Stimulated activated CD8-positive, alpha-beta memory T cell treated with anti-CD3 and anti-CD28 coated beads, Interleukin-12 subunit alpha, Interleukin-12 subunit beta, amount 100 ng/mL, for 4 hours (primary cell): ENCODE measurements at places on chromosomes 5 and 9.

GRCh38 chr9:17757816-17758215, 178.9 kb downstream of the SH3GL2 start:
- no peak for DNase-seq

- DNase-seq, result no peak
Measured at GRCh38 chr5:114957384-114957783, 212.3 kb downstream of the TRIM36 start.

- DNase-seq, result no peak
Measured at GRCh38 chr9:30015073-30015472, 2369.4 kb upstream of the ACO1 start.

GRCh38 chr9:125730168-125730567, 17.0 kb upstream of the PBX3 start:
- no peak for DNase-seq

GRCh38 chr5:131575660-131576227, 59.3 kb downstream of the RAPGEF6 start:
- DNase-seq, result no peak

DNA sequence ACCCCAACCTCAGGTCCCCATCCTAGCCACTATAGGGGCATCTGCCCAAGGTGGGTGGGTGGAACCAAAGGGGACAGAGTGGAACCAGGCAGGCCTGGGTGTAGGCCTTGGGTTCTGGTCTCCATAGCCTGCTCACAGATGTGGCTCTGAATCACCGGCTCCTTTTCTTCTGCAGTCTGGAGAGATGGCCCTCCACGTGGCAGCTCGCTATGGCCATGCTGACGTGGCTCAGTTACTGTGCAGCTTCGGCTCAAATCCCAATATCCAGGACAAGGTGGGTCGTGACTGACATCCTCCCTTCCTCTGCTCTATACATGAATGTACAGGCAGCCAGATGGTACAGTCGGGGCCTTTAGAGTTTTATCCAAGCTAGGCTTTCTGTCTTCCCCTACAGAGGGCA, 77.3 kb upstream of the CTSL start:
- no peak for DNase-seq

- DNase-seq, result no peak
Measured at GRCh38 chr5:1090538-1090937, 21.3 kb downstream of the SLC12A7 start.

DNA sequence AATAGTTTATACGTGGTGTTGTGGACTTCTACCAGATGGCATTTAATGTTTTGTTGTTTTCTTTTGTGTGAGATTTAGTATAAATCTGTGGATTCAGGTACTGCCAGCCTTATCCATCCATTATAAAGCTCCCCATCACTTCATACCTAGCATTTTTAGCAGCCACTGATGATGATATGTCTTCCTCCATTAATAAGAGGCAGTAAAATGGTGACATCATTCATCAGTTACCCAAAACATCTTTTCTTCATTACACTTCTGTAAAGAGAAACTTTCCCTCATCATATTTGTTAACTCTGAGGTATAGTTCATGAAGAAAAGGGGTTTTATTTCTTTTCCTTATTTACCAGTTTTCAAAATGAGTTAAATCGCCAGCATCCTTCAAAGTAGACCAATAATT, 19.4 kb downstream of the CHD1 start:
- DNase-seq, result no peak

DNA sequence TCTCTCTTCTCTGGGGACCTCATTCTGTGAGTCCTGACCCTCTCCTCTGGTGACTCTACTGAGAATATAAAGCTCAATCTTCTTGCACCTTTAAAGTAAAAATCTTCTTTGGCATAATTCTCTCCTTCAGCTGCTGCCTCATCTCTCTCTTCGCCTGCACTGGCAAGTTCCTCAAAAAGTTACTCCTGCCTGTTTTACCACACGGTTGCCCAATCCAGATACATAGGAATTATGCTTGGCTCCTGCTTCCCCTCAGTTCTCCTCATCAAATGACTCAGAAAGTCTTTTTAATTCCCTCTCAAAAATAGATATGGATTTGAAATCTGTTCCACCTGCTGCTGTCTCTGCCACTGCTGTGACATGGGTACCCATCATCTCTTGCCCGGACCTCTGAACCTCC, 14.4 kb upstream of the HRCT1 start:
- DNase-seq, result no peak

DNA sequence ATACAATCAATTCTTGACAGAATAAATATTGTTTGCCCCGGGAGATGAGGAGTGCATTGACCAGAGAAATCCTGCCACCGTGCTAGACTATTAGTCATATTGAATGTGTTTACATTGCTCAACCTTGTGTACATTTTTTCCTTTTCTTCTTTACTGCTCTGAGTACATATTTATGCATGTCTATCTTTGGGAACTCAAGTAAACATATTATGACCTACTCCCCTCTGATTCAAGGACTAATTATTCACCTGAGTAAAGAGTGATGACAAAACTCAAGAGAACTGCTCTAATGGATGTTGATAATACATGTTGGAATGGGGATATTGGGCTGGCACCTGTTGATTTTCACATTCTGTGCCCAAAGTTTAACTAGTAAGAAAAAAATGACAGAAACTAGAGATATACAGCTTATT, 3.9 kb upstream of the SPINK1 start:
- DNase-seq, result no peak

DNA sequence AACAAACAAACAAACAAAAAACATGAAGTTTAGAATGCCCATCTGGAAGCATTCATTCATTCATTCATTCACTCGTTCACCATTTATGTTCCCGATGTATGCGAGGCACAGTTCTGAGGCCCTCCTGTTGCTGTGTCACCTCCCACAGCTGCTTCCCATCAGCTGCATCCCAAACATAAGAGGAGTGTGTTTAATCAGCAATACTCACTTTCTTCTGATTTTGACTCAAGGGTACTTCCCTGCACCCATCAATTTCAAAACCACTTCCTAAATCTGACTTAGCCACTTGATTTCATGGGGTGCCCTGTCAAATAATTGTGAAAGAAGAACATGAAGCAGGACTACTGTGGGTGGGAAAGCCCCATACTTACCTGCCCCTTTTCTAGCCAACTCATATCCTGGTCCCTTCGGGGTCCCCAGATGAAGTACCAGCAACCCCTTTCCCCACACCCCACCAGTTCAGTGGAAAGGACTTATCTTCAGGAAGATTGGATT, 128.0 kb upstream of the IL12B start:
- DNase-seq, result no peak

GRCh38 chr5:77129391-77129990, 42.4 kb upstream of the ZBED3 start:
- no peak for DNase-seq
